GF-D8 (cell line): ENCODE measurements at places on chromosomes 4 and X.
A peak's percentile ranks its signal among the peaks of the same experiment; 100 is the strongest.

DNA sequence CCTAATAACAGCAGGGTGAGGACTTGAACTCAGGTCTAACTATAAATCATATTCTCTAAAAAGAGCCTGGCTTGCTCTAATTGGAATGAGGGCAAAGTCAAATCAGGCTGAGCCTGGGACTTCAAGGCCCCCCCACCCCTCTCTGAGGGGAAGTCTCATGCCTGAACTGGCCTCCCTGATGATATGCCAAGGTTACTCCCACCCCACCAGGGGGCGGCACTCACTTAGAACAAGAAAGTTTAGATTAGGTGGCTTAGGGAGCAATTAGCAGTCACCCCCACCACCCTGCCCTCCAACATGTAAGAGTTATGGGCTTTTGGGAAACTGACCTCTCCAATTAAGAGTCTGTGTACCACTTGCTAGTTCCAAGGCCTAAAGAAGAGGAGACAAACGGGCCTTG is 2.7 kb downstream of the FOXO4 start:
- peak; percentile 32 for DNase-seq

DNA sequence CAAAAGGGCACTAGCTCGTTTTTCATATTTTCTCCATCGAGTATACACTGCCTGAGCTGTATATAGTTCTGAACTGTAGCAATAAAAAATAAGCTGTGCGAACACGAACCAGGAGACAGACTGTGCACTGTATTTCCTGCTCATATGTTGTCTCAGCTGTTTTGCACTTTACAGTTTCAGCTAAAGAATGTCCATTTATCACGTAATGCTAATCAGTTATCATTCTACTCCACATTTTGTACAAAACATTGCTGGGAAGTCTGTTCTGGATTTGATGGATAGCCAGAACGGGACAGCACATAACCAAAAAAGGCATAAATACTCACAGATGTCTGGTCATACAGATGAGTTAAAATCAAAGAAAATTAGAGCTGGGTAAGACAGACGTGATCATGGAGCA is 315.5 kb upstream of the ADGRL3 start:
- DNase-seq = no peak

GRCh38 chr4:3465698-3466671 is 2.9 kb downstream of the DOK7 start:
- no peak for DNase-seq

- no peak for DNase-seq
Measured at GRCh38 chrX:41026702-41027078, 58.6 kb upstream of the USP9X start.

GRCh38 chr4:38091636-38092035 is 131.4 kb downstream of the PTTG2 start:
- peak; percentile 43 for DNase-seq

GRCh38 chrX:40085714-40086113 is 12.0 kb downstream of the BCOR start:
- no peak for DNase-seq

DNA sequence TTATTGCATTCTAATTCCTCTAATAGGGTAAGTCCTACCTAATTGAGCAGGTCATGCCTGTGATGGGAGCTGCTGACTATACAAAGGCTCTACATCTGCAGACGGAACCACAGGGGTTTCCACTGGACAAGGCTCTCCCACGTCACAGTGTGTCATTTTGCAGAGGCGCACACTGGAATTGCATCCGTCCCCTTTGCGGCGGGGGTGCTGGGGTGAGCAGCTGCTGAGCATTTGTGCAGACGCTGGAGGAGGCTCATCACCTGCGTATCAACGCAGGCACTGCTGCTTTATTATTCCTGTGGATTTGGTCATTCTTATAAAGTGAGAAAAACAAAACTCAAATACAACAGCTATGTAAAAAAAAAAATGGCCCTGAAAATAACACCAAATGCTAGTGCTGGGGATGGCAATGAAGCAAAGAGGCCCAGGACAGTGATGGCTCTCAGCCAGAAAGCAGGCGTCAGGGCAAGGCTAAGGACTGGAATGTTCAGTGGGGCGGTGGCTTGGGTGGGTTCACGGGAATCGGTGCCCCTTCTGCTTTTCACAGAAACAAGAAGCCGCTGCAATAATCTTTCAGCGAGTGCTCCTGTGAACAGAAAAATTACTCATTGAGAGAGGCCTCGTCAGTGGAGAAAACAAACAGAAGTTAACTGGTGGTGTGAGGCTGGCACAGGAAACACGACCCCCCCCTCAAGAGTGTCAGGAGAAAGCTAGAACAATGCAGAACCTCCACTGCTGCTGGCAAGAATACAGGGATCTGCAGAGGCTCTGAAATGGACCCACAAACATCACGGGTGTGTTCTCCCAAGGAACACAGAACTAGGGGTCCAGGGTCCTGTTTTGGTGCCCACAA is 67.8 kb downstream of the GATB start:
- DNase-seq = no peak
